Activated CD4-positive, alpha-beta T cell treated with anti-CD3 and anti-CD28 coated beads, Interleukin-2, amount 50 U/mL, for 1 hour (primary cell): ENCODE measurements at places on chromosomes 11 and 22.
A peak's percentile ranks its signal among the peaks of the same experiment; 100 is the strongest.

DNA sequence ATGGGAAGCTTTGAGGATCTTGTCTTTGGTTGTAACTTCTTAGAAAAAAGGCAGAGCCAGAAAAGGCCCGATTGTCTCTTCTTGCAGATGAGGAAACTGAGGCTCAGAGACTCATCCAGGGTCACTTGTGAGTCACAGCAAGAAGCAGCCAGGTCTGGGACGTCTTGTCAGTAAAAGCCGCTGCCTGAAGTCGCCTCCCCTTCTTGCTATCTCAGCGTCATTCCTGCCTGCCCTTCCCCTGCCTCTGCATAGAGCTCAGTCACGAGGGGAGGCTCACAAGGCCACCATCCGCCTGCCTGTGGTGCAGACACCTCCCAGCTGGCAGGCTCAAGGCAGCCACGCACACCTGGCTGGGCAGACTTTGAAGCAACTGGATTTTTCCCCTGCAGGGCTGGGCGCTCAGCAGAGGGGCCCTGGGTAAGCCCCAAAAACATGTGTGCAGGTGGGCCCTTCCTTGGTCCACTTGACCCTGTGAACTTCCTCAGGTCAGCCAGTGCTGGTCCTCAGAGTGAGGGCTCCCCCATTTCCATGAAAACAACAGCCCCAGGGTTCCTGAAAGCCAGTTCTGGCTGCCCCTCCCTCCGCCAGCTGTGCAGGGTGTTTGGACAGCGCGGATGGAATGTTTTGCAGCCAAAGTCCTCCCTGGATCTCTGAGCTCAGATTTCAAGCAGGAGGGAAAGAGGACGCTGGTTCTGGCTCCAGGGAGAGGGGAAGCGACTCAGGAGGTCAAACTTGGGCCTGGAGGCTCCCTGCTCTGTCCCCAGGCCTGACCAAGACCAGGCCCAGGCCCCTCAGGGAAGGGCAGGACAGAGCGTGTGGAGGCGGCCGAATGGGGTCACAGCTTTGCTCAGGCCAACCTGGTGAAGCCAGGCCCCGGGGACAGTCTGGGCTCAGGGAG, 6.0 kb upstream of the RAB3IL1 start:
- DNase-seq = no peak

- no peak for DNase-seq
Observed at GRCh38 chr11:70141486-70142220, 61.4 kb upstream of the FADD start.

DNA sequence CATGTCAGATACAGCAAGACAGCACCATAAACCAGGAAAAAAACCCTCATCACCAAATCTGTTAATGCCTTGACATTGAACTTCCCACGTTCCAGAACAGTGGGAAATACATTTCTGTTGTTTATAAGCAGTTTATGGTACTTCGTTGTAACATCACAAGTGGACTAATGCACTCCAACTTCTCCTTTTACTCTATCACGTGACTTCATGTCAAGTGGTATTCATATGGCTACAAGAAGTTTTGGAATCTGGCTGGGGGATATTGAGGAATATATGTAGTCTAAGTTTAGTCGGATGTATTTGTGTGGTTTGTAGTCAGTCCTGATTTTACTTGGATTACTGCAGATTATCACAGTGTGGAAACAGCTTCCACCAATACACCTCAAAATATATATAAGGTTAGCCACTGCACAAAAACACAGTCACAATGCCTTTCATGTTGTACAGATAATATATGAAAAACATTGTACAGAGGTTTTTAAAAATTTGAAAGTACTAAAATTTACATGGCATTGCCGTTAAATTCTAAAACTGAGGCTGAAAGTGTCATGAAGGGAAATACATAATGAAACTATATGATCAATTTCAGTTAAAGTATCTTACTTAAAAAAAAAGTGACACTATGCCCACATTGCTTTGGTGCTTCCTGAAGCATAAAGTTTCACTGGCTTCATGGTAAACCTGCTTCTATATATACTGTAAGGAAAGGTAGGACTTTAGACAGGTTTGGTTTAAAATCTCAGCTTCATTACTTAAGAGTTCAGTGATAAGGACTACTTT, 134.1 kb downstream of the CASP12 start:
- DNase-seq = no peak

DNA sequence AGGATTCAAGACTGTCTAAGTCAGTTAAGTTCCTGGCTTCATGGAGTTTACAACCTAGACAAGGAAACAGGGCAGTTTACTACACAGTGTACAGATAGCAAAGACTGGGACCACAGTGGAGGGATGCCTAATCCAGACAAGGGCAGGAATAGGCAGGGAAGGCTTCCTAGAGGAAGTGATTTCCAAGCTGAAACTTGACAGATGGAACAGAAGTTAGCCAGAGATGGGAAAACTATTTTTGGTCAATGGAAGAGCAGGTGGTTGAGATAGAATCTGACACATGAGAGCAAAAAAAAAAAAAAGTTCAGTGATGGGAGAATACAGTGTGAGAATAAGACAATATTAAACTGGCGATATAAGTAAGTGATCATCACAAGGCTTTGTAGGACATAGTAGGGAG, 1.3 kb downstream of the COA4 start:
- DNase-seq = no peak

GRCh38 chr11:112467721-112468120, 207.1 kb upstream of the PLET1 start:
- no peak for DNase-seq

- no peak for DNase-seq
Observed at GRCh38 chr22:38311323-38311620, 6.0 kb downstream of the CSNK1E start.

DNA sequence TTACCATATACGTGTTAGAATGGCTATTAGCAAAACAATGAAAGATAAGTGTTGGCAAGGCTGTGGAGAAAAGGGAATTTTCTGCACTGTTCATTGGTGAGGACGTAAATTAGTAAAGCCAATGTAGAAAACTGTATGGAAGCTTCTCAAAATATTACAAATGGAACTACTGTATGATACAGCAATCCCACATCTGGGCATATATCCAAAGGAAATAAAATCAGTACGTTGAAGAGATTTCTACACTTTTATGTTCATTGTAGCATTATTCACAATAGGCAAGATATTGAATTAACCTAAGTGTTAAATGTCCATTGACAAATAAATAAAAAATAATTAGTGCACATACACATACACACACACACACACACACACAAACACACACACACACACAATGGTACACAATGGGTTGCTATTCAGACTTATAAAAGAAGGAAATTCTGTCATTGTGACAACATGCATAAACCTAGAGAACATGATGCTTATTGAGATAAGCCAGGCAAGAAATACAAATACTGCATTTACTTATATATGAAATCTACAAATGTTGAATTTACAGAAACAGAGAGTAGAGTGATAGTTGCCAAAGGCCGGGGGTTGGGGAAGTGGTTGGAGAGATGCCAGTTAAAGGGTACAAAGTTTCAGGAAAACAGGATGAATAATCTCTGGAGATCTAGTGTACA, 565.8 kb upstream of the LRRC4C start:
- DNase-seq = no peak

- no peak for DNase-seq
Observed at GRCh38 chr11:34417202-34417601, 21.5 kb upstream of the CAT start.

DNA sequence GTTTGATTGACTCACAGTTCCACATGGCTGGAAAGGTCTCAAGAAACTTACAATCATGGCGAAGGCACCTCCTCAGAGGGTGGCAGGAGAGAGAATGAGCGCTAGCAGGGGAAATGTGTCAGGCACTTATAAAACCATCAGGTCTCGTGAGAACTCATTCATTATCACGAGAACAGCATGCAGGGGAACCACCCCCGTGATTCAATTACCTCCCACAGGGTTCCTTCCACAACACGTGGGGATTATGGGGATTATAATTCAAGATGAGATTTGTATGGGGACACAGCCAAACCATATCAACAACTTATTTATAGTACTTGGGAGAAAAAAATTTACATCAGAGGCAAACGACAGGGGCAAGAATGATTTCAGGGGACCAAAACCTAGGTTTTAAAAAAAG, 3.0 kb downstream of the ME3 start:
- no peak for DNase-seq

DNA sequence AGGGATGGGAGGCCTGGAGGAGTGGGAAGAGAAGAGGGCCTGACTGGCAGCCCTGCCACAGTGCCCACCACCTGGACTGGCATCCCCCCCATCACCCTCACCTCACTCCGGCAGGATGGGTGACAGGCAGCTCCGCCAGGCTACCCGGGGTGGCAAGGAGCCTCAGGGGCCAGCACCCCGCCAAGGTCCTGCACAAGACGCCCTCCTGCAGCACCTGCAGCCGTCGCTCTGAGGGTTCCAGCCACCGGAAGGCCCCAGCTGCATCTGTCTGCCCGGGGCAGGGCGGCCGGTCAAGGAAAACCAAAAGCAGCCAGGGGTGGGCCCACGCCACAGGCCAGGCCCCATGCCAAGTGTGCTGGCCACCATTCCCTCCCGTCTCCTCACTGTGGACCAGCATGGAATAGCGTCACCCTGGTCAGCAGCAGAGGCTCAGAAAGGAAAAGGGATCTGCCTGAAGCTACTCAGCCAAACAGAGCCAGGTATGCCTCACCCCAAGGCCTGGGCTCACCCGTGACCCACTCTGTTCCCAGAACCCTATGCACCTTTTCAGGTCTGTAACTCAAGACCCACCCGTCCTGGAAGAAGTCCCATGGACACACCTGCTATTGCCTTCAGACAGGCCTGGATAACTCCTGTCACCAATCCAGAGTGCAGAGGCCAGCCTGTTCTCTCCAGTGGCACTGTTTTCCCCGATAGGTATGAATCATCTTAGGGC, 7.0 kb downstream of the RHBDD3 start:
- DNase-seq = no peak

- DNase-seq = no peak
Observed at GRCh38 chr11:82303671-82304070, 430.0 kb downstream of the FAM181B start.

GRCh38 chr11:85949798-85950197, 94.6 kb downstream of the CCDC83 start:
- DNase-seq = no peak

DNA sequence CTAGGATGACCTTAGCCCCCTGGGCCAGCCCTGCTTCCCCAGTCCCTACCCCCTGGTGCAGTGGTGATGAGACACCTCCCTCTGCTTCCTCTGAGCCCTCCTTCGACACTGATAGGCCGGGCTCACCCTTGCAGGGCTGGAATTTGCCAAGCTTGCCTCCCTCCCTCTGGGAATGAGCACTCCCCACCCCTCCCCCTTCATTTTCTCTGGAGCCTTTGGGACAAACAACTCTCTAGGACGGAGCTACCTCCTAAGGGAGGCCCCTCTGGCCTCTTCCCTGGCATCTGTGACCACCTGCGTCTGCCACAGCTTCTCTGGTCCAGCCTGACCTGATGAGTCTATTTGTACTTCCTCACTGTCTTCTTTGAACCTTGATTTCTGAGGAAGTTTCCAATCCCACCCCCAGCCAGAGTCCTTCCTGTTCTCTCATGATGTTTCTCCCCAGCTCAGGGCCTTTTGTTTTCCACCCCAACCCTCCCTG, 53.3 kb upstream of the ADA2 start:
- no peak for DNase-seq

DNA sequence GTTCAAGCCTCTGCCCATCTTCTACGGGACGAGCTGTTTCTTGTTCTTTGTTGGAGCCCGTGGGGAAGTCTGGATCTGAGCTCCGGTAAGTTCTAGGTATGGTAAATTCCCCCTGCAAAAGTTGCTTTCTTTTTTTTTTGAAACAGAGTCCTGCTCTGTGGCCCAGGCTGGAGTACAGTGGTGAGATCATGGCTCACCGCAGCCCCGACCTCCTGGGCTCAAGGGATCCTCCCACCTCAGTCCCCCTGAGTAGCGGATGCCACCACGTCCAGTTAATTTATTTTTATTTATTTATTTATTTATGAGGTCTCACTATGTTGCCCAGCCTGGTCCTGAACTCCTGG, 35.5 kb upstream of the MOB2 start:
- no peak for DNase-seq

DNA sequence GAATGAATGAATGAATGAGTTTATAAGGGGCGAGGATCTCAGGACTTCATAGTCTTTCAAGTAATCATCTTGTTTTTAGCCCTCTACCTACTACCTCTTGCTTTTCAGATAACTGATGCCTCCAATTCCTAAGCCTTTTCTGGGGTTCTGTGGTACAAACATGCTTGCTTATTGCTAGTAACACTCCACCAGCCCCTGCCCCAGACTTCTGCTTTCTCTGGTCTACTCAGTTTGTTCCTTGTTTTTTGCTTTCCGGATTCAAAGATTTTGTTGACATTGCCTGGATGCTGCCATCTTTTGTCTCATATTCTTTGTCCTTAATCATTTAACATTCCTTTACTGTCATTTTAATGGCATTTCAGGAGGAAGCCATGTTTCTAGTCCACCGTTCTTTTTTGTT, 8.9 kb upstream of the TMEM9B start:
- DNase-seq = no peak

- no peak for DNase-seq
Observed at GRCh38 chr11:68043349-68044144, 4.7 kb downstream of the TCIRG1 start.

- DNase-seq = no peak
Observed at GRCh38 chr11:14070896-14071295, 108.4 kb downstream of the SPON1 start.

- DNase-seq = peak; percentile 22
Observed at GRCh38 chr11:94171693-94172440, 43.2 kb downstream of the PANX1 start.

GRCh38 chr11:61892085-61892370, 683 bp upstream of the FADS3 start:
- no peak for DNase-seq
